Transverse colon (tissue), 4 donors: ENCODE measurements at places on chromosomes 6 and 20. TPM values are rescaled to one million over a fixed set of nuclear protein-coding genes. Genes with fewer than 3 reads are reported as not detected.
A peak's percentile ranks its signal among the peaks of the same experiment; 100 is the strongest.

Gene NNAT
- 16.5 TPM for total RNA-seq

Gene MUC22
- not detected for total RNA-seq

Gene GNAS-AS1
- 0.55 TPM for total RNA-seq

Gene SMPD2
- total RNA-seq: 9.4 TPM

Gene SSTR4
- not detected for total RNA-seq

Gene UTRN
- 42.3 TPM for total RNA-seq

Gene BNIP5
- total RNA-seq: 16.0 TPM

Gene PGM3
- 7.9 TPM for total RNA-seq

Gene ALDH5A1
- 12.1 TPM for total RNA-seq

DNA sequence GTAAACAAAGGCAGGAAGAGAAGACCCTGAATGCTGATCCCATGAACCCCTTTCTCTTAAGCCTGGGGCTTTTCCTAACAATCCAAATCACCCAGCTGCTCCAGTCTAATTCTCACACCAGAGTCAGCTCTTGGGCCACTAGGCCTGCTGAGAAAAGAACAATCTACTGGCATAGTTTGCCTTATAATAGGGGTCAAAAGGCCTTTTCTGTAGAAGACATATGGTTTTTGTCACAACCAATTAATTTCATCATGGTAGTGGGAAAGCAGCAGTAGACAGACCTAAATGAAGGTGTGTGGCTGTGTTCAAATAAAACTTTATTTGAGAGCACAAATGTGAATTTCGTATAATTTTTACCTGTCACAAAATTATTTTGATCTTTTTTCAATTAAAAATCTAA lies 994.7 kb upstream of the EPHA7 start:
- no peak for DNase-seq

DNA sequence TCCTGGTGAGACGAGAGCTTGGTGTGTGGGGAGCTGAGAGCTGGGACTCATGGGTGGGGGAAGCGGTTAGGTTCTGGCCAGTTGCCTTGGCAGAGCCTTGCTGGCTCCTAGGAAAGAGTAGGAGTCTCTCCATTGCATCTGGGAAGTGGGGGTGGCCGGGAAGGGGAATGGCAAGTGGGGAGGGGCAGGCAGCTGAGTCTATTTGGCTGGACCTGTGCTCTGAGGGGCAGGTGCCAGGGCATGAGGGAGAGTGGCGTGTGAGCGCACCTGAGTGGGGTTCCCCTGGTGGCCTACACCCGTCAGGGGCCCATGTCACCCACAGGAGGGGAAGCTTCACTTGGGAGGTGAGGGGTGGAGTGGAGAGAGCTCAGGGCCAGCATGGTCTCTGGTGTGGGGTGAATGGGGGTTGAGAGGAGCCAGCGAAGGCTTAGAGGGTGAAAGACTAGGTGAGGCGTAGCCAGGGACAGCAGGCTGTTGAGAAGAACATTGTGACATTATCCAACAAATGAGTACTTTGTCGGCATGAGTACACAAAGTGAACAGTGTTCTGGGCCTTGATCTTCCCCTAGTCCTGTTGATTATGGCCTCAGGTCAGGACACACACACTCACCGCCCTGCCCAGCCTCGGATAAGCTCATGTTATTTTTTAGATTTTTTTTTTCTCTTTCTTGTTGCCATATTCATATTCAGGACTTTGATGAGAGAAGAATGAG lies 59.8 kb downstream of the FAM120B start:
- DNase-seq: no peak

DNA sequence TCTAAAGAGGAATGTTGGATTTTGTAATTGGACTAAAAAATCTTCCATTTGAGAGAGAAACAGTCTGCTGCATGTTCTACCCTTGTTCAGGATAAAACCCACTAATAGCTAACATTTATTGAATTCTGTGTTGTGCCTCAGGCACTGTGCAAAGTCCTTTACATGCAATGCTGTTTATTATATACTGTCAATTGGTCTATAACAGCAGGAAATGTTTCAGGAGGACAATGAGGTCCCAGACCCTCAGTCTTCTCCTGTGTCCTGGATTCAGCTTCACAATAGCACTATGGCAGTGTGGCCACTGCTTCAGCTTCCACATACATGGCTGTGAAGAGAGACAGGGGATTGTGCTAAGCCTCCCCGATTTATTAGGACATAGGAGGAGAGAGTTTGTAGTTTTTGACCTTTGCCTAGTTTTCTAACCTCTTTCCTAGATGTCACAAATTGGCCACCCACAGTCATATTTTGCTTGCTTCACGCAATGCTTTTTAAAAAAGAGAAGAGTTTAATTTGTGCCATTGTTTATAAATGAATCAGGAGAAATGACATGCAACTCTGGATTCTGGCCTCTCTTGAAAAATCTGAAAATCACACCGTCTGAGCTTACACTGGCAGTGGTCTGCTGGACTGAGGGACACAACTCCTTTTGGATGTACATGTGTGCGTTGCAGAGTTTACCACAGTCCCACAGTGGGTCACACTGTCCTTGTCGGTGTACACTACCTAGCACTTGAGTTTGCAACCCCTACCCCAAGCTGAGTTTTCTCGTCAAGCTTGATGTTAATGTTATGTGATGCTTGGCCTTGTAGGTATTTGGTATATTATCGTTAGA lies 11.3 kb downstream of the PTPN1 start:
- DNase-seq: no peak

GRCh38 chr6:18897350-18897749 lies 510.2 kb downstream of the RNF144B start:
- no peak for DNase-seq

- peak; percentile 34 for DNase-seq
Observed at GRCh38 chr20:45484676-45485075, 15.1 kb downstream of the WFDC2 start.

DNA sequence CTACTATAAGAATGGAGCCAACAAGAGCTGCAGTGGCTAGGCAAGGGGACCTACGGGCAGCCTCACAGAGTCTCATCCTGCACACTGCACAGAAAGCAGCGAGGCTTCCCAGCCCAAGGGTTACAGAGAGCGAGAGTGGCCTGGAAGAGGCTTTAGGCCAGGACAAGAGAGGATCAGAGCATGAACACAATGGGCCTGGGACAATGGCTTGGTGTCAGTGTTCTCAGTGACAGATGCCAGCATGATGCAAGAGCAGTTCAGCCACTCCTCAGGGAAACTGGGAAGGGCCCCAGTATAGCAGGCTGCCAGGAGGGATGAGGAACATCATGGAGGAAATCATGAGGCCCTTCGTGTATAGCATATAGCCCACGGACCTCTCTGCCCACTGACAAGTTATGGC lies 108.0 kb downstream of the NUS1 start:
- DNase-seq: no peak

DNA sequence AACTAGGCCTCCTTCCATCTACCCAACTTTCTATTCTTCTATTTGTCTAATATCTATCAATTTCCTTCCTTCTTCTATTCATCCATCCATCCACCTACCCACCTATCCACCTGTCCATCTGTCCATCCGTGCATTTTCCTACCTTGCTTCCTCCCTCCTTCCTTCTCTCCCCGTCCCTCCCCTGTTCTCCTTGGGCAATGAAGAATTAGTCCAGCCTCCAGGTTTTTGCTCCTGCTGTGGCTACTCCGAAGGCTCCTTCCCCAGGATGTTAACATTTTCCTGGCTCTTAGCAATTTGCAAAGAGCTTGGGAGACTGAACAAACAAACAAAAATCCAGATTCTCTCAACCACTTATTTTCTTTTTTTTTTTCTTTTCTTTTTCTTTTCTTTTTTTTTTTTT lies 81.6 kb downstream of the KCNB1 start:
- no peak for DNase-seq

DNA sequence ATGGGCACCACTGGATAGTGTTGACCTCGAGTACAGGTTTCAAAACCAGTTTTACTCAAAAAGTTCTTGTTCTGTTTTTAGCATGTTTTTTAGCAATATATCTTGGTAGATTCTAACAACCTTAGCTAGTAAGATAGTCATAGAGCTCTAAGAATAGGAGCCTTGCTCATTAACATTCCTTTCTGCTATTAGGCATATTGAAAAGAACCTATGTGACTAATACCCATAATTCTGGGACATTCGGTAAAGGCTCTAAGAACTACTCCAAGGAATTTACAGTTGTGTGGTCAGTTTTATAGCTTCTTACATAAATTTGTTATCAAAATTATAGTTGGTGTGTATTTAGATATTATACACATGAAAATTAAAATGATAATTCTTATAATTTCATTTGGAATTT lies 11.6 kb downstream of the SLC9A8 start:
- no peak for DNase-seq

GRCh38 chr6:20238688-20239587 lies 26.7 kb upstream of the MBOAT1 start:
- no peak for DNase-seq

DNA sequence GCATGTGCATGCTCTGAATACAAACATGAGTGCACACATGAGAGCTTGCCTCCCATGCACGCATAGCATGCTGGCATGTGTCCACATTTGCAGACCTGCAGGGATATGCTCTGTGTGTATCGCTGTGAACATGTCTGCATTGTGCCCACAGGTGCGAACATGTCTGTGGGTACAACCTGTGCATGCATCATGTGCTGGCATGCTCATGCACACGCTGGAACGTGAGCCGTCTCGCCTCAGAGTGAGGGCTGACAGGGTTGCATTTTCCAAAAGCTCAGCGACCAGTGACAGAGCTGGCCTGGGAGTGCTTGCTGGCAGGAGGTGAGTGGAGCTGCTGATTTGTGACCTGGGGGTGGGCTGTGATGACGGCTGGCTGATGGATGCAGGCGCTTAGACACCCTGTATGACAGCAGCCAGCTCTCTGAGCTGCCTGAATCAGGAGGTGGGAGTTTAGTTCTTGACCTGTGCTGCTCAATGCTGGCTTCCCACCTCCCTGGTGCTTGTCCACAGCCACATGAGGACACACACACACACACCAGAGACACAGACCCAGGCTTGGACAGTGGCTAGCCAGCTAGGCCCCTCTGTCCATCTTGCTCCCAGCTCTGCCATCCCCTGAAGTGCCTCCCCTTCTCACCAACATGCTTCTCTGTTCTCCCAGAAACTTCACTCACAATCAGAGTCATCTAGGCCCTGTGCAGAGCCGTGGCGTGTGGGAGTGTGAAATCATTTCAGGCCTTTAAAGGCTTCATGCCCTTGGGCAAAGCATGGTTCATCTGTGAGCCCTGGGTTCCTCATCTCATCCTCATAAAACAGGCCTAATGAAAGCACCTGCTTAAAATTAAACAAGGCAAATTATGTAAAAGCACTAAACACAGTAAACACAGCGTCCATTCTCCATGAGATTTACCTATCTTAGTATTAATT lies 51.4 kb downstream of the CD40 start:
- DNase-seq: no peak

- DNase-seq: no peak
Observed at GRCh38 chr6:55919716-55920308, 44.4 kb upstream of the BMP5 start.

DNA sequence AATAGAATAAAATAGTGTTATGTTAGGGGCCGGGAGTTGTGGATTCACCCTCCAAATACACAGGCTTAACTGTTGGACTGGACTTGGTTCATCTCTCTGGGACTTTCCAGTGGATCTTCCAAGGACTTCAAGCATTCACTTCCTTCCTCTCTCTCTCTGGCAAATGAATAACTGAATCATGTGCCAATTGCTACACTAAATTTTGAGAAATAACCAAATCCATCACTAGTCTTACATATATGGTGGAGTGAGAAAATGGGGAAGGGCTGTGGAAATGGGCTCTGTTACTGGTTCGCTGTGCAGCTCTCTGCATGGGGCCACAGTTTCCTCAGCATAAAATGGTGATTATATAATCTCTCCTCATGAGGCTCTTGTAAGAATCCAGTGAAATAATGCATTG lies 6.8 kb upstream of the KIAA1755 start:
- DNase-seq: no peak

DNA sequence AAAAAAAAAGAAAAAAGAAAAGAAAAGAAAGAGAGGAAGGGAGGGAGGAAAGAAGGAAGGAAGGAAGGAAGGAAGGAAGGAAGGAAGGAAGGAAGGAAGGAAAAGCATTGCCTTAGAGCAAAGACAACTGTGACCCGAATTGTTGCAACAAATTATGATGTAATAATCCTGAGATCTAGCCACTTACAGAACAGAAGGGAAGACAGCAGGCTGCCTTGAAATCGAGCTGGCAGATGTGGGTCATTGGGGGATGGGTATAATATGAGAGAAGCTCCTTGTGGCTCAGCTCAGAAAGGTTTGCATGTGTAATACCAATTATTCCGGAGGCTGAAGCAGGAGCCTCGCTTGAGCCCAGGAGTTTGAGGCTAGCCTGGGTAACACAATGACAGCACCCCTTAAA lies 208.1 kb upstream of the PROKR2 start:
- no peak for DNase-seq

DNA sequence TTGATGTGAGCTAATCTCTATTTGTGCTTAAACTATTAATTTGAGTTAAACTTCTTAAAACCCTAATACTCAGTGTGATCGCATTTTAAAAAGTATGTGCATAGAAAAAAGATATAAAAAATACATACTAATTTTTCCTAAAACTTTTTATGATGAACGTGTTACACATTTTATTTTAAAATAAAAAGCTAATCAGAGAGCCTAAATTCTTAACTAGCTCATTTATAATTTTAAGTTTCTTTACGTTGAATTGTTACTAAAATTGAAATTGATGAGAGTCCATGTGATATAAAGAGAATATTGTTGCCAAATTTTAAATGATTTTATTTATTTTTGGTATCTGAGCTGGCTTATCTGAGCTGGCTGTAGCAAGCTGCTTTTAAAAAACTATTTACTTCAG lies 6.6 kb downstream of the MAP3K4 start:
- no peak for DNase-seq

DNA sequence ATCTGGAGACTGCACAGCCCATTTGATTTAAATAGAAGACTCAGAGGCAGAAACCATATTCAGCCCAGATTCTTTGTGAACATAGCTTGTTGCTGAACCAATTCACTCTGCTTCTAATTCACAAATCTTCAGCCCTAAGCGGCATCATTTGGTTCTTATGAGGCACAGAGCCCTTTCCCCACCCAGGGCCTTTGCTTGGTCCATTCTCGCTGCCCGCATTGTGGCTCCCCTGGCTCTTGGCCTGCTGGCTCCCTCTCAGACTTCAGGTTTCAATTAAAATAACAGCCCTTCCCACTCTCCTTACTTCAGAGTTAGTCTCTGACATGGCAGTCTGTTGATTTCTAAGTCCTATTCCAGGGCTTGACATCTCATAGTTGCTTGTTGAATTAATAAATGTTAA lies 9.4 kb upstream of the TMEM14A start:
- DNase-seq: no peak
